Left renal pelvis (tissue), 4 donors: ENCODE measurements at places on chromosomes 2 and 18.

DNA sequence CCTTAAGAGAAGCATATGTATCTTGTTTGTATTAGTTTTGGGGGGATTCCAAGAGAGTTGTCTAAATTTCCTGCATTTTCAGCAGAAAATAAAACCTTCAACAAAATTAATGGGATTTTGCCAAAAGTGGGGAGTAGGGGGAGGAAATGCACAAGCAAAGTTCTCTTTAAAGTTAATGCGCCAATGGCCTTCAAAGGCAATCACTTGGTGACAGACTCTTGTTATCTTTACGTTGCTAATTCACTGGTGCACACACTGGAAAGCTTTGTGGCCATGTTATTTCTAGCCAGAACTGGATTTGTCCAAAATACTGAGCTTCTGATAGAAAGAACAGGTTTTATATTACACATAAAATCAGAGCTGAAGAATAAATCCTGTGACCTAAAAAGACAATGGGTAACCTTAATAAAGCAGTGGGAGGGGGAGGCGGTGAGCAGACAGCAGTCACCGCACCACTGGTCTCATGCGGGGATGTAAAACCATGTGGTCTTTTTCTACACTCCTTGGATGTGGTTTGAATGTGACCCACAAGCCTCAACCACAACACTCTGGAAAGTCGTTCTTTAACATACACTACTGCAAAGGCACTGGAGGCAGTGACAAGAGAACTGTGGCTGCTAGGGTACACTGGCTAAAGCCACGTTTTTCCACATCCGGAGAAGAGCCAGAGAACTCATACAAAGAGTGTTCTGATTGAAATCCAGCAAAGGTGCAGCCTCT lies 176.9 kb upstream of the SMAD7 start:
- DNase-seq = peak; percentile 73

GRCh38 chr2:236164201-236164924 lies 3.8 kb downstream of the GBX2 start:
- DNase-seq = no peak

- DNase-seq = no peak
Measured at GRCh38 chr2:160139991-160140390, 60.1 kb downstream of the ITGB6 start.

GRCh38 chr2:181978351-181979150 lies 7.1 kb upstream of the PPP1R1C start:
- DNase-seq = no peak

- no peak for DNase-seq
Measured at GRCh38 chr2:190454795-190455194, 46.6 kb downstream of the MFSD6 start.

DNA sequence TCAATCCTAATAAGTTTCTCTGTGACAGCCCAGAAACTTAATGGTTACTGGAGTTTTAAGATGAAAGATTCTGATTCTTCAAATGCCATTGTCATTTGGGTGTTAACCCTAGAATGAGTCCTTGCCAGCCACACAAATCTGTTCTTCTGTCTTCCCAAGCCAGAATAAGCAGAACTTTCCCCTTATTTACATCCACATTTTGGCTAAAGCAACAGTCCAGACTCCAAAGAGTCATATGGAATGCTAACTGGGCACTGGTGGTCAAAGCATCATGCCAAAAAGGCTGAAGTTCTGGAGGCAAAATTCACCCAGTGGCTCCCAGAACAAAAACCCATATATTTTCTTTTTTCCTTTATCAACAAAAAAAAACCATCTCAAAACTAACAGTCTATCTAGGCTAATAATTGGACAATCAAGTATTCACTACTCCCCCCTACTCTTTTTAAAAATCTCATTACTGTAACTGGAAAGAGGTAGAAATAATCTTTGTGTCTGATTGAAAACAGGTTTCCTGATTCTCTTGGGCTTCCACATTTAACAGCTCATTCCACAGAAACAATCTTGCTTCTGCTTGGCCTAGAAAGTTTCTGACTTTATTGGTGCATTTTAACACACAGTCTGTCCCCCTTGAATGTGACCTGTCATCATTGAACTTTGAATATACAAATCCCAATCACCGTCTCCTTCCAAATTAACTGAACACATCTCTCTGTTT lies 89.6 kb upstream of the SETBP1 start:
- no peak for DNase-seq

DNA sequence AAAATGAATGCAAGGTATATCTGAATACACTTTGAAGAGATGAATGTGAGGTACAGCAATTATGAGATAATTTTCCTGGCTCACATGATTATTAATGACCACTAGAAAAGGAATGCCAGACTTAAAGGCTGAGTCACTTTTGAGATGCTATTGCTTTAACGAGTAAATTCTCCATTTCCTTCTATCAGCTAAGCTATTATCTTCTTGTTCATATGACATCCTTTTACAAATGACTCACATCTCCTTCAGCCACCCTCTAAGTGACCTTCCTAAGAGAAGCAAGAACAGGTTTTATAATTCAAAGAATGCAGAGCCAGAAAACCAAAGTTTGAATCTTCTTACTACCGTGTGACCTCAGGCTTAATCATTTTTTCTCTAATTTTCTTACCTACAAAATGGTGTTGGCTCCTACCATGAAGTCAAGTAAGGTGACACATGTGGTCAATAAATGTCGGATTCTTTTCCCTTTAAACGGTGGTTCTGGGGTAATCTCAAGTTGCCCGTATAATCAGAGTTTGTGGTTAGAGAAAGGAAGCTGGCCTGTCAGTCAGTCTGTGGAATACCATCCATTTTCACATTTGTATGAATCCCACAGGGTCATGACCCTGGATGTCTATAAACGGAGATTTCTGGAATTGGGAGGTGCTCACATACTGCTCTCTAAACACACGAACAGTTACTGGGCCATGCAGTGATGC lies 184.0 kb upstream of the PID1 start:
- DNase-seq = no peak

DNA sequence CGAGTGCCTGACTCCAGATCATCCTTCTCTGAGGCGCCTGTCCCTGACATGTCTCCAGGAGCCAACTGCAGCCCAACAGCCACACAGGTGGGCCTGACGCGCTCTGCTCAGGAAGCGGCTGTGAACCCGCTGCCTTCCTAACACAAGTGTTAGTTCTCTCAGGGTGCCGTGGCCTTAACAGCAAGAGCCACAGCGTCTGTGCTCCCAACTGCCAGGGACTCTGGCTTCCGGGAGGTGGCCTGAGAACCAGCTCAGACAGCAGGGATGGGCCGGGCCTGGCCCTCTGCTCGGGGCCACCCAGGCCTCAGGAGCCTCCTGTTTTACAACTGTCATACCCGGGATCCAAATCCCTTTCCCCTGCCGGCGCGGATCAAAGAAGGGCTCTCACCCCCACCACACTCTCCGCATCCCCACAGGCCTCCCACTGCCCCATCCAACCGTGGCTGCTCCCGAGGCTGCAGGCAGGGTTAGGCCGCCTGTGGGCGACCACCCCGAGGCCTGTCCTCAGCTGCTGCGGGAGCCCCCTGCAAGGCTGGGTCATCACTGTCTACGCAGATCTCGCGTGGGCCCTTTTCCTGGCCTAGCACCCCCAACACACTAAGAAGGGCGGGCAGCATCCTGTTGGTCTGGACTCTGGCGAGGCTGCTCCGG lies 114.2 kb upstream of the ZNF236 start:
- DNase-seq = no peak

- DNase-seq = no peak
Measured at GRCh38 chr2:105473011-105473410, 74.2 kb upstream of the FHL2 start.

DNA sequence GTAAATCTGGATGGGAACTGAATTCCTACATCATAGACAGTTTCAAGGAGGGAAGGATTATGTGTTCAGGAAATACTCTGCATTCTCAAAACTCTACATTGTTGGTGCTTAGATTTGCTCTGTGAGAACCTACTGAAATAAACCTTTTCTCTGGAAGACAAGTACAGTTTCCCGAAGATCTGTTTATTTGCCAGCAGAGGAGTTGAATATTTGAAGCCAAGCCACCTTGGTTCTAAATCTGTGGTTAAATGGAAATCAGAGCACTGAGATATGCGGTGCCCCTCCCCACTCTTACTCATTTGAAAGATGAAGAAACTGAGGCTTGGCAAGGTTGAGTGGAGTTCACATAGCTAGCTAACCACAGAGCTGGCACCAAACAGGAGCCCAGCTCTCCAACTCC lies 146.3 kb upstream of the CTAGE1 start:
- DNase-seq = no peak

- DNase-seq = no peak
Measured at GRCh38 chr18:56919190-56919589, 227.7 kb upstream of the BOD1L2 start.

GRCh38 chr2:176205126-176205525 lies 16.7 kb downstream of the HOXD1 start:
- DNase-seq = no peak

GRCh38 chr2:186503827-186504606 lies 18.0 kb downstream of the ZC3H15 start:
- no peak for DNase-seq

GRCh38 chr2:217901835-217902378 lies 100.9 kb downstream of the TNS1 start:
- DNase-seq = no peak

DNA sequence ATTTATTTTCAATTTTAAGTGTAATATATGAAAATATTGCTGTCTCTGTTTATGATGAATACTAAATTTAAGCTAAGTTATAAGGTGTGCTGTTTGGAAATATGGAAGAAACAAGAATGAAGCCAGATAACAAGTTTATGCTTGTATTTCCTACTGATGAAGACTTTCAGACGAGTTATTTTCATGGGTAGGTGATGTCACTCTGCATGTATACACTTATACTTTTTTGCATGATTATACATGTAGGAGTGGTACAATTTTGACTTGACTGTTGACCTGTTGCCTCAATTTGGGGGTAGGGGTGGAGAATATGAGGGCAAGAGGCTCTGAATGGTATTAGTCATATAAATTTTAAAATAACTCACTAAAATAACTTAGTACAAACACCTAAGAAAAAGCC lies 133.7 kb downstream of the HAUS1 start:
- no peak for DNase-seq

DNA sequence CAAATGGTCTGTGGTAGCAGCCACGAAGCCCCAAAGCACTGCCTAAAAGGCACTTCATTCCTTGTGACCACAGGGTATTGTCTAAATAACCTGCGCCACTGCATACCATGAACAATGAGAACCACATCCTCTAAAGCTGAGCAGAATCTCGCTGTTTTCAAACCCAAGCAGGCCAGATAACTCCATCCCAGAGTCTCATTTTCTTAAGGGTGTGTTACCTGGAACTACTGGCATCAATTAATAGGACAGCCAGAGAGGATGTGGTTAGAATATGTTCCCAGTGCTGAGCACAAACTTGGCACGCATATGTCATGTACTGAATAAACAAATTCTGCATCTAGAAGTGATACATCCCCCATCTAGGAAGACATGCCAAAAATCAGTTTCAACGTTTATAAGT lies 13.0 kb downstream of the VPS4B start:
- no peak for DNase-seq

DNA sequence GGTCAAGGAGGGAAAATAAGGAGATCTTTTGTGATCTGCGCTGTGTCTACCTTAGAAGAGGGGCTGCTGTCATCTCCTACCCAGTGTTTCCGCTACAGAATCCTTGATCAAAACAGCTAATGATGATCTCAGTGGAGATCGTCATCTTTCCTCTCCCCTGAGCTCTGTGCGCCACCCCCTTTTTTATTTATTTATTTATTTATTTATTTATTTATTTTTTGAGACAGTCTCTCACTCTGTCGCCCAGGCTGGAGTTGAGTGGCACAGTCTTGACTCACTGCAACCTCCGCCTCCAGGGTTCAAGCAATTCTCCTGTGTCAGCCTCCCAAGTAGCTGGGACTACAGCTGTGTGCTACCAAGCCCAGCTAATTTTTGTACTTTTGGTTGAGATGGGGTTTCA lies 55.5 kb downstream of the SERTAD2 start:
- no peak for DNase-seq

DNA sequence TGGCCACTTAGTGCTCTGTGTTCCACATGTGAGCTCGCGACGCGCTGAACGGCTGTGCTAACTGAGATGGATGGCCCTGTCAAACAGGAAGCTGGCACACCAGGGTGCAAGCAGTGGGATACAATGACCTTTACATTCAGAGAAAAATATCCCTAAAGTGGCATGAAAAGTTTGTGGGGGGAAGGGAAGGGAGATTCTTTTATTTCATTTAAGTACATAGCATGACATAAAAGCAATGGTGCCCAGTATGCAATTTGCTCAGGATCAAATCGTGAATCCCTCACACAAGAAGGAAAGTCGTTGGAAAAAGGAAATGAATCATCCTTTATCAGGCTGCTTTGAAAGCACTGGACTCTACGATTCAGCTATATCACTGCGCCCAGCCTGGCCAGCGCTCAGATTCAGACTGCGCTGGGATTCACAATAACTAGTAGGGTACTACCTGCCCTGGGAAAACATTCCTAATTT lies 26.0 kb downstream of the SATB2 start:
- DNase-seq = no peak

- DNase-seq = no peak
Measured at GRCh38 chr2:26570083-26570430, 71.1 kb downstream of the CIB4 start.

- no peak for DNase-seq
Measured at GRCh38 chr2:41981417-41981816, 66.4 kb upstream of the PKDCC start.

DNA sequence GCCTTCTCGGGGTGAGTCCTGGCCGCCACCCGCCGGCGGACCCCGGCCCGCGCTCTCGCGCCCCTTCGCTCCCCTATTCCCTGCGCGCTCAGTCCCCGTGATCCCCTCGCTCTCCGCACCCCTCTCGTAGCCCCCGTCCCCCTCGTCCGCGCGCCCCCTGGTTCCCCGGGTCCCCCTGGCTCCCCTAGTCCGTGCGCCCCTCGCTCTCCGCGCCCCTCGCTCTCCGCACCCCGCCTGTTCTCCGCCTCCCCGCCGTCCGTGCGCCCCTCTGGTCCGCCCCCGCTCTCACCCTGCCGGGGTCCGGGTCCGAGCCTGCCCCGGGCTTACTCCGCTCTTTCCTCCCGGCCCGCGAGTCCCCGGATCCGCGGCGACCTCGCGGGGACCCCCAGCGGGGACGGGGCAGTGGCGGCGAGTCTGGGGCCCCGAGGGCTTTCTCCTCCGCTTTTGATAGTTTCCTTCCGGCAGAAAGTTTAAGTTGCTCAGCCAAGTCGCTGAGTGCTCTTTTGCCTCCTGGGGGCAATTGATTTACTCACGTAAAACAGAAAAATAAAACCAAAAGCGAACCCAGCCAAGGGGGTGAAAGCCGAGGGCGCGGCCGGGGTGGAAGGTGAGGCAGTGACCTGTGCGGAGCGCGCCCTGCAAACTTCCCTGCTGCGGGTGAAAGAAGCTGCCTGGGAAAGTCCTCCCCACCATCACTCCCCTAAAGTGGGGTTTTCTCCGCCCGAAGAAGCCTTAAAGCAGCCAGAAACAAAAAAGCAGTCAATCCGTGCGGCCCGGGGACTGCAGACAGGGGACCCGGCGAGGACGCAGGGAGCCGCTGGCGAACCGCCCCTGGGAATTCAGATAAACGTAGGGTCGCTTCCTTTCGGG lies 568 bp downstream of the RAB31 start:
- DNase-seq = no peak

- DNase-seq = no peak
Measured at GRCh38 chr2:118371515-118371914, 283.2 kb downstream of the INSIG2 start.

- DNase-seq = no peak
Measured at GRCh38 chr2:203650860-203651613, 55.4 kb upstream of the CD28 start.
